Small intestine (tissue), 16 donors: ENCODE measurements at places on chromosomes 1 and 21. TPM values are rescaled to one million over a fixed set of nuclear protein-coding genes. Genes with fewer than 3 reads are reported as not detected.

DNA sequence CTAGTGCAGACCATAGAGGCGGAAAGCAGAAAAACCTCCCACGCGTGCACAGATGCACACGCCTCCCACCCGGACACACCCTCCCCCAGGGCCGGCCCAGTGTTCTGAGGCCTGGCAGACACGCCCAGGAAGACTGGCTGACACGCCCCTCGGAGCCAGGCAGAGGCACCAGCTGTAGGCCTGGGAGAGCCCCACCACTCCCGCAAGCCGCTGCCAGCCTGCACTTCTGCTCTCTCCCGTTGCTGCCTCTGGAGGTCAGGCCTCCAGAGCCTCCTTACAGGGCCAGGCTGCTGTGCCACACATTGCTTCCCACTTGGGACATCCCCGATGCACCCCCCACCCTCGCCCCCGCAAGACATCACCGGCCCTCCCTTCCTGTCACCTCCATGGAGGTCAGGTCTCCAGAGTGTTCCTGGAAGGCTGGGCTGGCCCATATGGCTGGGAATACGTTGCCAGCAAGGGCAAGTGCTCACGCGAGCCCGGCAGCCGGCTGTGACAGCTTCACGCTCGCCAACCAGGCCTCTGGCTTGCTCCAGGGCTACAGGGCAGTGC, 40.4 kb downstream of the CASZ1 start:
- DNase-seq, result peak; percentile 77

DNA sequence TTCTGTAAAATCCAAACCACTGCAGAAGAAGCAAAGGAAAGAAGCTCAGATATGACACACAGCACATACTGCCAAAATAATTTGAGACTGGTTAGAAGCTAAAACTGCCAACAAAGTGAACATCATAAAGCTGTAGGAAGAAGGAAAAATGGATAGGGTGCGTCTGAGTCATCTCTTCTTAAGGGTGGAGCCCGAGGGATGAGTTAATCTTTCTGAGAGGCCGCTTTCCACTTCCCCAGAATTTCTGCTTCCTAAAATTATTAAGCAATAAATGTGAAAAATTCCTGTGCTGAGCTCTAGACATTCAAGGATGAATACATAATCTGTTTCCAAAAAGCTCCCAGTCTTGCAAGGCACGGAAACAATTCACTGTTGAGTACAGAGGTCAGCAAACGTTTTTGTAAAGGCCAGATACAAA, 20.1 kb downstream of the PPT1 start:
- DNase-seq, result no peak

- DNase-seq, result no peak
These were observed 41.7 kb downstream of the AZIN2 start for GRCh38 chr1:33122483-33123178.

DNA sequence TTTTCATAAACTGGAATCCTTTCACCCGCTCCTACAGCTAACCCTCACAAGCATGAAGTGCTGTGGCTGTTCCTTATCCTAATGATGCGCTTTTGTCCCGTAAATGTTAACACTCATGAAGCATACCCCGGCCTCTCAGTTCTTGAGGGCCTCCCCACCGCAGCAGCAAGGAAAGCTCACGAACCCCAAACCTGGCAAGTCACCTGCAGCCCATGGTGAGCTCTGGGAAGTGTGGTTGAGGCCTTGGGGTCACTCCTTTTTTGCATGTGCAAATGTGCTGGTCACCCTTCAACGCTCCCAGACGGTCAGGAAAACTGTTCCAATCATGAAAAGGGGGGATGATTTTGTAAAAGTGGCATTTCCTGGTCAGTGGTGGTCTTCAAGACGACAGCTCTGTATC, 124.6 kb downstream of the PRDM2 start:
- no peak for DNase-seq

SLC1A7 gene
- 8.6 TPM for polyA plus RNA-seq

LRRC42 gene
- 20.0 TPM for polyA plus RNA-seq
